Hematopoietic multipotent progenitor cell treated with erythropoietin and hydrocortisone succinate and interleukin-3 and kit ligand, for 17 days (in vitro differentiated cells): ENCODE measurements at places on chromosomes 2 and 18.

GRCh38 chr2:171158790-171159371 is 1.8 kb downstream of the TLK1 start:
- peak; percentile 56 for DNase-seq

DNA sequence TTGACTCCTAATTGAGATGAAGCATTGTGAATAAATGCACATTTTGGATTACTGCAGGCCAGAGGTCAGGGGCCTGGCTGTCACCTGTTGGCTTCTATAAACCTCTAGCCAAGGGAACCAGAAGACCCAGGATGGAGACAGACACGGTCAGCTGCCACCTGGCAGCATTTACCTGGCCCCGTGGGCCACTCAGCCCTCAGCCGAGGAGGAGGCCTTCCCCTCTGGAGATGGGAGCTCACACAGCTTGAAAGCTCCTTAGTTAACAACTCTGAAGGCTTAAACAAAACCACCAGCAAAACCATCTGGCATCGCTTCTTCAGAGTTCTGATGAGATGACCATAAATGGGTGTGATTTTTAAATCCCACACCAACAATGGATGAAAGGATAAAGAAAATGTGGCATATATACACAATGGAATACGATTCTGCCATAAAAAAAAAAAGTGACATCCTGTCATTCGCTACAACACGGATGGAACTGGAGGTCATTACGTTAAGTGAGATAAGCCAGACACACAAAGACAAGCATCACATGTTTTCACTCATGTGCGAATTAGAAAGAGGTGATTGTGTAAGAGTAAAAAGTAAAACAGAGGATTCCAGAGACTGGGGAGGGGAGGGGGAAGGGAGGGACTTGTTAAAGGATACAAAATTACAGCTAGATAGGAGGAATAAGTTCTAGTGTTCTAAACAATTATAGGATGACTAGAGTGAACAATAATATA is 218.4 kb downstream of the TMEM163 start:
- DNase-seq, result no peak

DNA sequence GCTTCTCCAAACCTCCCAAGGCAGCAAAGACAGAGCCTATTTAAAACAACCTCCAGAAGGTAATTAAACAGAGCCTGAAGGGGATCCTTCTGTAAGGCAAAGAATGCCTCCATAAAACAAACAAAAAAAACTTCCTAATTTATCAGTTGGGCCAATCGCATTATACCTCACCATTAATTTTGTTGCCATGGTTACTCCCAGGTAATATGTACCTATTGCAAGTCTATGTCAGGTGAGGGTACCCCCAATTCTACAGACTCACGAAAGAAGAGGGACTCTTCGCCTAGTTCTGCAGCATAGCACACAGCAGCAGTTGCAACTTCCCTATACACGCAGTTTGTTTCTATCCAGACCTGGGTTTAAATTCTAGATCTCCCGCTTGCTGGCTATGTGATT is 38.8 kb downstream of the SFXN5 start:
- DNase-seq, result no peak

DNA sequence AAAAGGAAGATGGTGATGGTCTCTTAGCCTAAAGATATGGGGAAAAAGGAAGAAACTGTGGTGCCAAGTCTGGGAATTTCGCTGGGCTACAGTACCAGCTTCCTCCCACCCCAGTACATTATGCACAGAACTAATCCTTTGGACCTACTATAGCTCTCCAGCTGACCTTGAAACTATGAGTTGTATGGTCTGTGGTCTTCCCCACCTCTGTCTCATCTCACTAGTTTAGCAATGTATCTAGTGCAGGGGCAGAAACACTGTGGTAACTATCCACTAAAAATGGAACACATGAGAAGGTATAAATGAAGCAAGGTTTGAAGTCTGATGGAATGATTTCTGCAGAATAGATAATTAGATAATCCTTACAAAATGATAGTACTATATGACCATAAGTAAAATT is 190.4 kb upstream of the CCDC150 start:
- no peak for DNase-seq

DNA sequence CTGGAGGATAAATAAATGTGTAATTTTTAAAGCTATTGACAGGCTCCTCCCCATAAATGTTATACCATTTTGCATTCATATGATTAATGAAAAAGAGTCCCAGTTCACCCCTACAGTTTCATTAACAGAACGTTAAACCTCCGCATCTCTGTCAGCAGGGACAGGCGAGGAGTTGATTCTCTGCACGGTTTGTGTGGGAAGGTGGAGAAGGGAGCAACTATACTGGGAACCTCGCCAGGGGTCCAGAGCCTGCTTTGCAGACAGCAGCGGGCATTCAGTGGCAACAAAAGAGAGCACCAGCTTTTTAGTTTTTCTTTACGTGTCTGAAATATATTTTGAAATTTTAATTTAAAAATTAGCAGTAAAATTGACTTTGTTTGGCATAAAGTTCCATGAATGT is 101.4 kb downstream of the FARSB start:
- DNase-seq, result no peak

- DNase-seq, result no peak
These were observed 30.9 kb upstream of the OSBPL6 start for GRCh38 chr2:178163395-178163794.

DNA sequence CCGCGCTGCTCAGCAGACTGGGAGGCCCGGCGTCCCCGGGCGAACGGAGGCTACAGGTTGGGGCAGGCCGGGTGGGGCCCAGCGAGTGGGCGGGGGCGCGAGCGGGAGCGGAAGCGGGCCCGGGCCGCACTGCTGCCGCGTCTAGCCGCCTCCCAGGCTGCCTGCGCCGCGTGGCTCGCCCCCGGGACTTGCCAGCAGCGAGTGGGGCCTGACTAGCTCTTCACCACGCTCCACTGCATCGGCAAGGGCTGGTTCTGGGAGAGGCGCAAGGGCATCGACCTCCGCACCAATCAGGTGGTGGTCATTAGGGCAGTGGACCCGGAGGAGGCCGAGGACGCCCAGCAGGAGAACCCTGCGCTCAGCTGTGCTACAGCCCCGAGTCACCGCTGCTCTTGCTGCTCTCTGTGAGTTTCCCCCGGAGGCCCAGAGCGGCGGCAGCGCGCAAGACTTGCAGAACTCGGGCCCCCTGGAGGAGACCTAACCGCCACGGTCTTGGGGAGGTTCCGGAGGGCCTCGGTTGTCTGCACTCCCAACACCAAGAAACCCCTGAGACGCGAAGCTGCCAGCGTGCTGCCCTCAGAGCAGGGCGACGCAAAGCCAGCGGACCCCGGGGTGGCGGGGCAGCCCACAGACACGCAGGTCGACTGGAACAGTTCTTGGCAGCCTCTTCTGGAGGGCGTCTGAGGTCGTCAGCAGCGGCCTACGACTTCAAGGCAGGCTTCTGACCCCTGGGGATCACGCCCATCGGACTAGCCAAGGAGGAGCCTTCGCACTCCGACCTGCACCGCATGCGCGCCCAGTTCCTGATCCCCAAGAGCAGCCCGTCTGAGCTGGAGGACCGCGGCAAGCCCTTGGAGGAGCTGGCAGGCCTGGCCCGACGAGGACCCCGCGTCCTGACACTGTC is 27.2 kb upstream of the PTPN2 start:
- DNase-seq, result no peak

DNA sequence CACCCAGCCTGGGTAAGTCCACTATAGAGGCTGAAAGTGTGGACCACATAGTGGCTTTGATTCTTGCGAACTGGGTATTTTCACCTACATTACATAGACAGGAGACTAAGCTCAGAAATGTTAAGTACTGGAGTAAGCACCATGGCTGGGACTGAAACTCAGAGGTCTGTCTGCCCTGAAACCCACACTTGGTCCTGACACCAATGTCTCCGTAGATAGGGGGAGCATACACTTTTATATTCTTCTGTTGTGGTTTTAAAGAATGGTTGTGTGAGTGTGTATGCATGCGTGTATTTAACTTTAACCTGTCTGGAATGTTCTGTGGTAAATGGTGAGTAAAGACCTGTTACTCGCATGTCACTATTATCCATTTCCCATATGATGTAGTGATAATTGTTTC is 10.3 kb upstream of the NPPC start:
- DNase-seq, result no peak

DNA sequence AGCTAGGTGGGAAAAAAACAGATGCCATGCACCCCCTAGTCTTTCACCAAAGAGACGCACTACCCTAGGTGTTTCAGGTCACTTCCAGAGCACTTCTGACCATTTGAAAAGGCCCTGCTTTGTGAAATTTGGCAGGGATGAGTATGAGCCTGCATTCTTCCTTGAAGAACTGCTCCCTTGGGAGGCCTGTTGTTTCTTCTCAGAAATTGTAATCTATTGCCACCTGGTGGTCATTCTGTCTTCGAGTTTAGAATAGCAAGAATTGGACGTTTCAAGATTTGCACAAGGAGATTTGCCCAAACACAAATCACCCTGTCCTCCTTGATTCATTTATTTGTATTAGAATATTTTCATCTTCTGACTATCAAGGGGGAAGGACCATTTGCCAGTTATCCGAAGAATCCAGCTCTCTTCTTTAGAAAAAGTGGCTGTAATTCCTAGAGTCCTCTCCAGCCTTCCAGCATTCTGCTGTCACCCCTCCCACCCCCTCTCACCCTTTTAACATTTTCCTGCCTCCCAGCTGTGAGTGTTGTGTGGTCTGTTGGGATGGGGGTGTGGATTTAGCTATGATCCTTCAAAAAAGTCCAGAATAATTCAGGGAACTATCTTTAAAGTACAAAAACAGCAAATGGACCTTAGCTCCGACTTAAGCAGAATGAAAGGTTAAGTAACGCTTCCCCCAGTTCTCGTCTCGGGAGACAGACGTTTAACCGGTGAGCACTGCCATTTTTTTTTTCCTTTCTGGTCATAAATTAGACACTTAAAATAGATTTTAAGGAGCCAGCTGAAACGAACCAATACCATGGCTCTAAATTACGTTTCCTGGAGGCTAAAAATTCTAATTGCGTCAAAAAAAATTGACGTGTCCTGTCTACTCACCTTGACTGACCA is 3.7 kb upstream of the GAD1 start:
- DNase-seq, result peak; percentile 66
